ENCODE measurements at places on chromosomes 5 and 9.

GRCh38 chr5:156515121-156515520 lies 188.2 kb downstream of the SGCD start:
- no peak for DNase-seq

DNA sequence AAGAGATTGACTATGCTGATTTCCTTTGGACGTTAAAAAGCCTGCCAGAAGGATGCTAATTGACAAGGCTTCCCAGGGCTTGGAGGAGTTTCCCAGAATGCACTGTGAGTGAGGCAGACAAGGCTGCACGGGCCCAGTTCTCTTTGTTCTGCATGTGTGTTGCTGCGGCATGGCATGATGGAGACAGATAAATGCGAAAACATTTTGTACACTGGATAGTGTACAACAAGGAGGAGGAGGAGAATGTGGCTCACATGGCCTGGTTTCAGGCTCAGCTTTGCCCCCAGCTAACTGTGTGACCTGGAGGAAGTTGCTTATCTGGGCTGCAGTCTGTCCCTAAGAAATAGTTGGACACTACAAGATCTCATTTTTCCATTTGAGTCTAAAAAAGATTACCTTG lies 135.5 kb upstream of the CPEB4 start:
- DNase-seq = no peak

DNA sequence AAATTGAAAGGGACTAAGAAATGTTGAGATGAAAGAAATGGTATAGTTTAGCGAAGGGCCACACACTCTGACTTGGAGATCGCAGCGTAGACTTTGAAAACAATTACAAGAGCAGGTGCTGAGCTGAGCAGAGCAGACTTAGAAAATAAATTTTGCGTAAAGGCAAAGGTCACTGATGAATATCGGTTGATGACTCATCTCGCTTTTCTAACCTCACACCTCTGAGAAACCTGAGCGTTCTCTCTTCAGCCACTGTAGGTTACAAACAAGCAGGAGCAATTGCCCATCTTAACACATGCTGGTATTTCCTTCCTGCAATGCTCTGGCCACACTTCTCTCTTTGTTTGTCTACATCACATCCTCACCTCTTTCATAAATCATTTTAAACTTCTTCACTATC lies 190.6 kb upstream of the C9orf72 start:
- no peak for DNase-seq

GRCh38 chr9:114669961-114670360 lies 12.0 kb downstream of the TEX48 start:
- no peak for DNase-seq

GRCh38 chr5:150167908-150168307 lies 1.3 kb downstream of the CDX1 start:
- DNase-seq = no peak

DNA sequence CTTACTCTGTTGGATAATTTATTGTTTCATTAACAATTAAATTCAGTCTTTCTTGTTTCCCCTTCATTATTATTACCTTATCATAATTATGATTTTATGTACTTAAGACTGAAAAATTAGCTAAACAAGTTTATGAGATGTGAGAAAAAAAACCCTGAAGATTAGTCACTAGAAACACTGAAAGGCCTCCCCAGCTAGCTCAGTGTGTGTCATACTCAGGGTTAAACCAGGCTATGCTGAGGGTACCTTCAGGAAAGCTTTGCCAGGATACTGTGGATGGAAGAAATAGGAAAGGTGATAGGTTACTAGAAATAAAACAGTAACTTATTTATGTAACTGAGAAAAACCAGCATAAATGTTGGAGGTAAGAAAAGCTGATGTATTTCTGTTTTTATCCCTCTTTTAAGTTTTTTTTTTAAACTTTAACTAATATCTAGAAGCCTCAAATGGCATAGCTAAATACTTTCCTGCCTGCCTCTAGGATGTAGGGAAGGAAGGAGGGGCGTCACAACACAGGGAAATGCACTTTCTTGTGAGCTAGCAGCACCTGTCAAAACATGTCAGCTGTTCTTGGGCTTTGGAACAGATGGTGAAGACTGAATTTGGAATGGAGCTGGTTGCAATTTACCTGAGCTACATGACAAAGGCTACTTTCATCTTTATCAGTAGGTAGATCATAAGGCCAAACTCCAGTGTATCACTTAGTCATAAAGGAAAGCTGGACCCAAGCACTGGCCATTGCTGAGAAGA lies 24.2 kb downstream of the NMRK1 start:
- DNase-seq = no peak

DNA sequence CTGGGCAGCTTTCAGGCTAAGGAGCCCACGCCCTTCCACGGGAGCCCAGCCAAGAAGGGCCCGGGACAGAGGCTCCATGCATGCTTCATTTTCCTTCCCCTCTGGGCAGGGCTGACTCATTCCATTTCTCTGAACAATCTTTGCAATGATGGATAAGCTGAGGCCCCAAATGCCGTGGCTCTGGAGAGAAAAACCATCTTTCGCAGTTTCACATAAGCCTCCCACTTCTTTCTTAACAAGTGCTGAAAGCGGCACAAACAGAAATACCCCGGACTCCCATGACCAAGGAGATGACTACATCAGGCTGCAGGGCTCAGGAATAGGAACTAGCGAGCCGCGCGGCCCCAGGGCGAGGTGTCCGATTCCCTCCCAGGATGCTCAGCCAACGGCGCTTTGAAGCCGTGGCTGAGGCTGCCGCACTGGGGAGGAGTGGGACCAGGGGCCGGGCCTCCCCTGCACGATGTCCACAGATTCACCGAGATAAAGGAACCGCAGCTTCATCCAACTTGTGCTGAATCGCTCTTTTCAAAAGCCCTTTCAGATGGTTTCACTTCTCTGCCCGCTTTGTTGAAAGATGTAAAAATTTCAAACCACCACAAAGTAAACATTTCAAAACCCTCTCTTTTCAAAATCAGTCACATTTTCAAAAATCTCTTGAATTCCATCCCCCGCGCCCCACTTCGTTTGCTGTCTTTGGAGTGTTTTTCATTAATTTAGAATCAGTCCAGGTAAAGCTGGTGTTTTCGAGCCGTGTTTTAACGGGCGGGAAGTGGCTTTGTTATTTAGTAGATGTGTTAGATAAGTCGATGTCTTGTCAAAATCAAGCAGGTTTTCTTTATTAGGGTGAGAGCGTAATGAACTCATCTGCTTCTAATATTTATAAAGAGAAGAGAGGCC lies 96.5 kb upstream of the LMX1B start:
- DNase-seq = no peak
